ENCODE measurements at places on chromosomes 2 and 18.

DNA sequence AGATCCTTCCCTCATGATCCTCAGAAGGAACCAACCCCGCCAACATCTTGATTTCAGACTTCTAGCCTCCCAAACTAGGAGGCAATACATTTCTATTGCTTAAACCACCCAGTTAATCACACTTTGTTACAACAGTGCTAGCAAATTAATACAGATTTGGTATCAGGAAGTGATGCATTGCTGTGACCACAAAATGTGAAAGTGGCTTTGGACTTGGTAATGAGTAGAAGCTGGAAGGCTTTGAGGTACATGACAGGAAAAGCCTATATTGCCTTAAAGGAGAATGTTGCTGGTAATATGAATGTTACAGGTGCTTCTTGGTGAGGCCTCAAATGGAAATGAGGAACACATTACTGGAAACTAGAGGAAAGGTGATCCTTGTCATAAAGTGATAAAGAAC lies 260.3 kb downstream of the SATB2 start:
- H3K4me3 ChIP-seq = no peak overlapping the region
- no peaks in the 10 kb centered on the region for H3K4me1 ChIP-seq
- H3K27me3 ChIP-seq = no peaks in the 10 kb centered on the region
- no peak for DNase-seq

- peaks cover 16% of the 10 kb centered on the region for H3K4me1 ChIP-seq
- no peaks in the 10 kb centered on the region for H3K36me3 ChIP-seq
- H3K4me3 ChIP-seq = no peak overlapping the region
Observed at GRCh38 chr2:1976112-1976511, 231.8 kb upstream of the PXDN start.

- DNase-seq = no peak
- peaks cover 16% of the 10 kb centered on the region for H3K4me1 ChIP-seq
- no peak overlapping the region for H3K27ac ChIP-seq
- H3K4me3 ChIP-seq = no peak overlapping the region
Observed at GRCh38 chr2:38620282-38620977, 17.7 kb upstream of the HNRNPLL start.

DNA sequence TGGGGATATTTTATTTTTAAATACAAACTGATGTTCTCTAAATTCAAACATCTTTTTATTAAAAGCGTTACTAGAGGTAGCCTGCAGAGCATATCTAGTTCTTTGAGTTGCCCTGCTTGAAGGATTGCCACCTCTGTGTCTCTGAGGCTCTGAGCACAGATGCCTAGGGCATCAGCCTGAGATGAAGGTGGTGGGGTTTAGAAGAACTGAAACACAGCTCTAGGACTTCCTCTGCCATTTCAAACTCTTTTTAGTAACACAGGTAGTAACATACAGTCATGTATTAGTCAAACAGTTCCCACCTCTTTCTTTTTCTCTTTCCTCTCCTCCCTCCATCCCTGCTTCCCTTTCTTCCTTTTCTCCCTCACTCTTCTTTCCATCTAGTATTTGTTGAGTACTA lies 57.6 kb downstream of the TTC21B start:
- H3K27me3 ChIP-seq = no peaks in the 10 kb centered on the region
- no peak for DNase-seq
- peaks cover 55% of the 10 kb centered on the region for H3K36me3 ChIP-seq
- no peaks in the 10 kb centered on the region for H3K4me1 ChIP-seq
- no peak overlapping the region for H3K4me3 ChIP-seq

DNA sequence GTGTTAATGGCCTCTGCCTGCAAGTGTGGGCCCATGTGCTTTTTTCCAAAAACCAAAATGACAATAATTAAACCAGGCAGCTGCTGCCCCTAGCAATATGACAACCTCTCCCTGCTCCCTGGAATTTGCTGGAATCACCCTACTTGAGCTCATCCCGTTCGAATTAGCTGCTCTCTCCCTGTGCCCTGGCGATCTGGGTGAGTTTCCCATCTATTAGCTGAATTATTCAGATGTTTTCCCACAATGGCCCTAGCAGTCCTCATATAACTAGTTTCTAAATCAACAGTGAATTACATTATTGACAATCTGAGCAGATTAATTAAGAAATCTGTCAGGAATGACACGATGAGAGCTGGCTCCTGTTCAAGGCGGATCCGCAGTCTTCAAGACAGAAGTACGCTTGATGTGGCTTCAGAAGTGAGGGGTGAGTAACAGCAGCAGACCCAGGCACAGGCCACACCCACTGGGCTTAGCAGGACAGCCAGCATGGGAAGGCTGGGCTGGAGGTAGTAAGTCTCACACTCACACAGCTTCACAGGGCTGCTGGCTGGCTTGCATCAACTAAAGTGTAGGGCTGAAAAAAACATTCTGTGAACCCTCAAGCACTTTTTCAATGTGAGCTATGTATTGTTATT lies 366.2 kb upstream of the ID2 start:
- no peak for DNase-seq
- peaks cover 17% of the 10 kb centered on the region for H3K4me1 ChIP-seq

- peaks cover 3% of the 10 kb centered on the region for H3K36me3 ChIP-seq
- H3K27me3 ChIP-seq = no peaks in the 10 kb centered on the region
- DNase-seq = peak; percentile 63
- no peak overlapping the region for H3K4me3 ChIP-seq
- no peak overlapping the region for H3K27ac ChIP-seq
Observed at GRCh38 chr18:6920099-6920955, 190.8 kb downstream of the ARHGAP28 start.

- no peak for DNase-seq
- H3K27me3 ChIP-seq = no peaks in the 10 kb centered on the region
- H3K27ac ChIP-seq = no peak overlapping the region
- no peak overlapping the region for H3K4me3 ChIP-seq
Observed at GRCh38 chr2:40346535-40347354, 105.1 kb downstream of the SLC8A1 start.

- H3K36me3 ChIP-seq = no peaks in the 10 kb centered on the region
- no peak overlapping the region for H3K4me3 ChIP-seq
- no peak for DNase-seq
- no peak overlapping the region for H3K27ac ChIP-seq
- peaks cover 13% of the 10 kb centered on the region for H3K4me1 ChIP-seq
- H3K27me3 ChIP-seq = no peaks in the 10 kb centered on the region
Observed at GRCh38 chr2:62176801-62177200, 19.1 kb upstream of the B3GNT2 start.

DNA sequence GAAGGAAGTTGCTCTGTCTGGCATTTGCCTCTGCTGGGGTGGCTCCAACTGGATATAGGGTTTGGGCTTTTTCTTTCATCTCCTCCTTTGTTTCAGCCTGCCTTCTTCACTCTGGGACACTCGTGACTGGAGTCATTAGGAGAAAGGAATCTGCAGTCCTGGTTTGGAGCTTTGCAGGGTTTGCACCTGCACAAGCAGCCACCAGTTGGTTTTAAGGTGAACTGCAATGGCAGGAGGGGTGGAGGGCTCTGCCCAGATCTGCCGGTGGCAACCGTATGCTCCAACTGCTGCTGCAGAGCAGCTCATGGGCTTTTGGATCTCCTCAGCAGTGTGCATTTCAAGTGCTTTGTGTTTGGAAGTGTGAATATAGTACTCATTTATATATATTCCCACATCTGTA lies 131.3 kb upstream of the MGAT5 start:
- no peaks in the 10 kb centered on the region for H3K36me3 ChIP-seq
- peaks cover 60% of the 10 kb centered on the region for H3K4me1 ChIP-seq
- H3K27me3 ChIP-seq = no peaks in the 10 kb centered on the region
- no peak for DNase-seq
- H3K27ac ChIP-seq = no peak overlapping the region
- H3K4me3 ChIP-seq = no peak overlapping the region

- H3K4me3 ChIP-seq = no peak overlapping the region
- no peak for DNase-seq
- H3K27ac ChIP-seq = no peak overlapping the region
- no peaks in the 10 kb centered on the region for H3K27me3 ChIP-seq
- peaks cover 18% of the 10 kb centered on the region for H3K4me1 ChIP-seq
- H3K36me3 ChIP-seq = no peaks in the 10 kb centered on the region
Observed at GRCh38 chr18:23336101-23336500, 117.0 kb upstream of the RIOK3 start.

GRCh38 chr18:62325806-62326645 lies 916 bp downstream of the TNFRSF11A start:
- no peaks in the 10 kb centered on the region for H3K36me3 ChIP-seq
- H3K27me3 ChIP-seq = peaks cover 57% of the 10 kb centered on the region
- no peak overlapping the region for H3K27ac ChIP-seq
- H3K4me1 ChIP-seq = peaks cover 31% of the 10 kb centered on the region
- no peak for DNase-seq

DNA sequence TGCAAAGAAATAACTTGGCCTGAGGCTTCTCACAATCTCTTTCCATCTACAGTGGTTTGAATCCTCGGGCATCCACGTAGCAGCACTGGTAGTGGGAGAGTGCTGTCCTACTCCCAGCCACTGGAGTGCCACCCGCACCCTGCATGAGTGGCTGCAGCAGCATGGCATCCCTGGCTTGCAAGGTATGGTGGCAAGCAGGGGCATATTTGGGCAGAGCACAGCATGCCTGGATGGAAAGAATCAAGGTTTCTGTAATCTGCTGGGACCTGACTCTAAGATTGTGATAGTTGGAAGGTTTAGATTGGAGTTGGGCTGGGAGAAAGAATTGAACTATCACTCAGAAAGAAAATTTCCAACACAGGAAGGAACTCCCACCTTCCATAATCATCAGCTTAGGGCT lies 4.0 kb downstream of the CAD start:
- no peak for DNase-seq
- peaks cover 22% of the 10 kb centered on the region for H3K4me1 ChIP-seq
- H3K36me3 ChIP-seq = peaks cover 50% of the 10 kb centered on the region
- H3K27me3 ChIP-seq = no peaks in the 10 kb centered on the region
- no peak overlapping the region for H3K4me3 ChIP-seq

- H3K27ac ChIP-seq = no peak overlapping the region
- no peaks in the 10 kb centered on the region for H3K27me3 ChIP-seq
- DNase-seq = no peak
- peaks cover 2% of the 10 kb centered on the region for H3K4me1 ChIP-seq
- H3K4me3 ChIP-seq = no peak overlapping the region
Observed at GRCh38 chr2:205865905-205866441, 183.7 kb downstream of the NRP2 start.

- peaks cover 38% of the 10 kb centered on the region for H3K4me1 ChIP-seq
- H3K27me3 ChIP-seq = no peaks in the 10 kb centered on the region
- H3K27ac ChIP-seq = peak overlapping the region; percentile 67
- no peak for DNase-seq
- no peaks in the 10 kb centered on the region for H3K36me3 ChIP-seq
Observed at GRCh38 chr2:16625759-16626158, 39.9 kb downstream of the CYRIA start.

GRCh38 chr2:29351248-29351647 lies 236.0 kb downstream of the CLIP4 start:
- H3K4me3 ChIP-seq = no peak overlapping the region
- DNase-seq = no peak
- no peaks in the 10 kb centered on the region for H3K36me3 ChIP-seq
- peaks cover 5% of the 10 kb centered on the region for H3K27me3 ChIP-seq

DNA sequence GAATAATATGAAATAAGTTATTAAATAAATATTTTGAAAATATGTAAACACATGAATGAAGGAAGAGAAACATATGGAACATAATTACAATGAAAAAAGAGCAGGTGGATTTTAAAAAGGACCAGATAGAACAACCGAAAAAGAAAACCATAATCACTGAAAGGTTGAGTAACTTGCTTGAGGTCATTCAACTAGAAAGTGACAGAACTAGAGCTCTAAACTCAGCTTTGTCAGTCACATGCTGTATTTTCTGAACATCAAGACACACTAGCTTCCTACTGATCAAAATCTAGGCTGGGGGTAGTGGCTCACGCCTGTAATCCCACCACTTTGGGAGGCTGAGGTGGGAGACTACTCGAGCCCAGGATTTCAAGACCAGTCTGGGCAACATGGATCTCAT lies 30.0 kb upstream of the ITGAV start:
- no peaks in the 10 kb centered on the region for H3K27me3 ChIP-seq
- no peak for DNase-seq
- H3K4me3 ChIP-seq = no peak overlapping the region

GRCh38 chr2:74149247-74149525 lies 1.5 kb upstream of the BOLA3 start:
- H3K27ac ChIP-seq = no peak overlapping the region
- peaks cover 10% of the 10 kb centered on the region for H3K36me3 ChIP-seq

DNA sequence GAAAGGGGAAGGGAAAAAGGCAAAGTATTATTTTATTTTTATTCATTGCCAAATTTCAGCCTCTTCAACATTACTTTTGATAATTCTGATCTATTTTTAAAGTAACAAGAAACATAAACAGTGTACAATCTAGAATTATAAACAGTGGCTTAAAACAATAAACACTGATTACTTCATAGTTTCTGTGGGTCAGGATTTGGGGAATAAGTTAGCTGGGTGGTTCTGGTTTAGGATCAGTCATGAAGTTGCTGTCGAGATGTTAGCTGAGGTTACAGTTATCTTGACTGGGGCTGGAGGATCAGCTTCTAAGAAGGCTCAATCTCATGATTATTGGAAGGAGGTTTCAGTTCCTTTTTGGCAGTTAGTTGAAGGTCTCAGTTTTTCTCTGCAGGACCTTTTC lies 109.2 kb downstream of the SCN2A start:
- no peaks in the 10 kb centered on the region for H3K27me3 ChIP-seq
- no peaks in the 10 kb centered on the region for H3K4me1 ChIP-seq

DNA sequence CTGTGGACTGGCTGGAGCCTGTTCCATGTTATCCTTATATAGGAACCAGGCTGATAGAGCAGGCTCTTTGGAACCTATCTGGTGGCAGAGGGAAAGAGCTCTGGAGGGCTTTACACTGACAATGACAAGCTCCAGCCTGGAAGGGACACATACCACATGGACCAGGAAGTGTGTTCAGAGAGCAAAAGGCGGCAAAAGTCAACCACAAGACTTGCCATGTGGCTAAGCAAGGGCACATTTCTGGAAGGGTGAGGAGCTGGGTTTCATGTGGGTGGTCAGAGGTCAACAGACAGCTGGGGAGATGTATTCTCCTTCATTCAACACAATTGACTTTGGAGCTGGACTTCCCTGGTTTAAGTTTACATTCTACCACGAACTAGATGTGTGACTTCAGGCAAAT lies 325.2 kb downstream of the DYSF start:
- H3K36me3 ChIP-seq = no peaks in the 10 kb centered on the region
- H3K4me1 ChIP-seq = peaks cover 4% of the 10 kb centered on the region
- H3K27ac ChIP-seq = no peak overlapping the region
- H3K27me3 ChIP-seq = peaks cover 3% of the 10 kb centered on the region

- peak; percentile 87 for DNase-seq
- peak overlapping the region; percentile 90 for H3K27ac ChIP-seq
- H3K4me1 ChIP-seq = peaks cover 55% of the 10 kb centered on the region
- no peak overlapping the region for H3K4me3 ChIP-seq
- H3K36me3 ChIP-seq = no peaks in the 10 kb centered on the region
- no peaks in the 10 kb centered on the region for H3K27me3 ChIP-seq
Observed at GRCh38 chr2:217993817-217994463, 8.9 kb downstream of the TNS1 start.
